Dermis lymphatic vessel endothelial cell (primary cell): ENCODE measurements at places on chromosomes 4 and X. TPM values are rescaled to one million over a fixed set of nuclear protein-coding genes. Genes with fewer than 3 reads are reported as not detected.

The GABRE gene
- 28.4 and 32.2 TPM in 2 replicates for total RNA-seq

The ADRA2C gene
- under 0.01 and 0.09 TPM in 2 replicates for total RNA-seq

The GPR173 gene
- 1.1 and 1.5 TPM in 2 replicates for total RNA-seq

The SLC10A6 gene
- 1.4 and 7.9 TPM in 2 replicates for total RNA-seq

The SAGE1 gene
- not detected in 2 replicates for total RNA-seq

The DGKK gene
- total RNA-seq, result not detected in 2 replicates

The HSFX1 gene
- total RNA-seq, result 0.43 and 0.69 TPM in 2 replicates

The TRMT2B gene
- 13.5 and 13.9 TPM in 2 replicates for total RNA-seq

The CTAG2 gene
- not detected in 2 replicates for total RNA-seq

The DUX4 gene
- total RNA-seq, result not detected in 2 replicates

The PCSK1N gene
- total RNA-seq, result 0.09 and 0.11 TPM in 2 replicates

The PLXNA3 gene
- total RNA-seq, result 3.3 and 4.1 TPM in 2 replicates

The AMBN gene
- total RNA-seq, result not detected in 2 replicates

The CDS1 gene
- under 0.01 TPM in 2 replicates for total RNA-seq

The TCEANC gene
- total RNA-seq, result 2.4 and 2.8 TPM in 2 replicates

The TMSB15C gene
- 3.9 and 8.5 TPM in 2 replicates for total RNA-seq

The PF4V1 gene
- total RNA-seq, result not detected in 2 replicates

The TREX2 gene
- total RNA-seq, result 1.0 and 4.7 TPM in 2 replicates

The FGD1 gene
- 0.65 and 0.95 TPM in 2 replicates for total RNA-seq

The ZCCHC12 gene
- total RNA-seq, result not detected in 2 replicates

The SRPK3 gene
- total RNA-seq, result 0.43 and 1.3 TPM in 2 replicates

The XAGE2 gene
- total RNA-seq, result not detected in 2 replicates

The PRMT9 gene
- total RNA-seq, result 8.6 and 15.0 TPM in 2 replicates

The SPATA18 gene
- 0.98 and 1.3 TPM in 2 replicates for total RNA-seq

The STX18 gene
- 14.1 and 17.8 TPM in 2 replicates for total RNA-seq

The TSPAN5 gene
- total RNA-seq, result 79.2 and 141 TPM in 2 replicates

The GLRB gene
- total RNA-seq, result 6.0 and 19.3 TPM in 2 replicates

The ARL13A gene
- total RNA-seq, result not detected in 2 replicates

The CCDC110 gene
- 0.43 and 0.60 TPM in 2 replicates for total RNA-seq

The VCX3A gene
- total RNA-seq, result not detected in 2 replicates

The PPID gene
- 12.9 and 21.7 TPM in 2 replicates for total RNA-seq

The MEPE gene
- not detected in 2 replicates for total RNA-seq

The GAGE12J gene
- not detected in 2 replicates for total RNA-seq

The MAMLD1 gene
- total RNA-seq, result 0.52 and 0.65 TPM in 2 replicates

The PNMA6A gene
- total RNA-seq, result 0.43 and 0.98 TPM in 2 replicates

The HEPH gene
- total RNA-seq, result 2.5 and 11.6 TPM in 2 replicates

The CXCL1 gene
- total RNA-seq, result 1.0 and 5.3 TPM in 2 replicates

The TEC gene
- 0.95 and 1.6 TPM in 2 replicates for total RNA-seq

The FAM200B gene
- 28.4 and 29.5 TPM in 2 replicates for total RNA-seq

The FGF13 gene
- 21.0 and 26.6 TPM in 2 replicates for total RNA-seq

The NXF2 gene
- total RNA-seq, result not detected in 2 replicates

The HMGN5 gene
- 0.60 and 0.65 TPM in 2 replicates for total RNA-seq

The ANKRD37 gene
- total RNA-seq, result 7.4 and 17.8 TPM in 2 replicates

The MND1 gene
- 0.87 and 2.1 TPM in 2 replicates for total RNA-seq

The OFD1 gene
- total RNA-seq, result 6.6 and 6.7 TPM in 2 replicates

The OTUD6A gene
- not detected in 2 replicates for total RNA-seq

The PHOX2B gene
- total RNA-seq, result not detected in 2 replicates

The NXF2B gene
- total RNA-seq, result not detected in 2 replicates

The TBC1D9 gene
- 47.0 and 51.6 TPM in 2 replicates for total RNA-seq

The CXCL8 gene
- total RNA-seq, result 3.7 and 69.8 TPM in 2 replicates

The APEX2 gene
- total RNA-seq, result 5.1 and 5.7 TPM in 2 replicates

The REPS2 gene
- total RNA-seq, result 9.7 and 11.2 TPM in 2 replicates

The BTC gene
- not detected in 2 replicates for total RNA-seq
